ENCODE measurements at places on chromosomes 5 and 9.

GRCh38 chr5:95022967-95023695 lies 261.8 kb downstream of the MCTP1 start:
- DNase-seq = peak; percentile 66

GRCh38 chr5:109855056-109855455 lies 165.3 kb downstream of the MAN2A1 start:
- DNase-seq = no peak

DNA sequence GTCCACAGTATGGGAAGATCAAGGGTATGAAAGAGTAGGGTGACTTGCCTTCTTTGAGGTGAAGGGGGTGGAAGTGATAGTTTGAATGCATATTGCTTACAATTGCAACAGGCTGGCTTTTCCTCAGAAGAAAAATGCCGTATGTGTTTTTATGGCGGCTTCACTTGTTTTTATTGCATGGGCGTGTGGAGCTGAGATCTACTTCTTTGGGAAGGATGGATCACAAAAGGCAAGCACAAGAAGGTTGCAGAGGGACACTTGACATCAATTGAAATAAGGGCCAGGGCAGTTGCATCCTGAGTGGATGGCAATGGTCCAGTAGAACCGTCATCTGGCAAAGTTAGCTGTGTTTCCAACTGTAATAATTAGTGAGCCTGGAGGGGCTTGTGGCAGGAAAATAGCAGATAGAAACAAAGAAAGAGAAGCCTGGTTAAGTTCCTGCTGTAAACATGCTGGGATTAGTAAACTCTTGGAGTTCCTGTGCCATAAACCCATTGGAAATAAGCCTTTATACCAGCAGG lies 138.4 kb downstream of the NTRK2 start:
- DNase-seq = no peak

DNA sequence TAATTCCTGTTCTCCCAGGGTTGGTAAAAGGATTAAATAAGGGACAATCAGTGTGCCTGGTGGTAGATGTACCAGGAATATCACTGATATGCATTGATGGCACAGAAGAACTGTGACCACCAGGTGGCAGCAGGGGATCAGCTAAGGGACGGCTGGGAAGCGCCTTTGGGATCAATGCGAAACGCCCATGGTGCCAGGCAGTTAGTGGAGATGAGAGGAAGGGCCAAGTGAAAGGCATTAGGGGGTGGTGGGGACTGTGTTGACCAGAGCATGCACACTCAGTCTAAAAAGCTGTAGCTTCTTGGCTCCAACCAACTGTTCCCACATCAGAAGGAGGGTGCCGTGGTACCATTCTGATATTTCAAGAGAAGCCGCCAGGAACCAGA lies 55.6 kb downstream of the ARHGEF37 start:
- DNase-seq = peak; percentile 56

GRCh38 chr5:156350256-156350655 lies 23.3 kb downstream of the SGCD start:
- no peak for DNase-seq

- no peak for DNase-seq
Observed at GRCh38 chr9:132555528-132555927, 26.9 kb upstream of the BARHL1 start.

GRCh38 chr9:95167998-95168397 lies 149.5 kb downstream of the FANCC start:
- DNase-seq = no peak
